ENCODE measurements at places on chromosomes 4 and X.

- no peak for DNase-seq
Observed at GRCh38 chr4:3436798-3437581, 4.8 kb upstream of the HGFAC start.

DNA sequence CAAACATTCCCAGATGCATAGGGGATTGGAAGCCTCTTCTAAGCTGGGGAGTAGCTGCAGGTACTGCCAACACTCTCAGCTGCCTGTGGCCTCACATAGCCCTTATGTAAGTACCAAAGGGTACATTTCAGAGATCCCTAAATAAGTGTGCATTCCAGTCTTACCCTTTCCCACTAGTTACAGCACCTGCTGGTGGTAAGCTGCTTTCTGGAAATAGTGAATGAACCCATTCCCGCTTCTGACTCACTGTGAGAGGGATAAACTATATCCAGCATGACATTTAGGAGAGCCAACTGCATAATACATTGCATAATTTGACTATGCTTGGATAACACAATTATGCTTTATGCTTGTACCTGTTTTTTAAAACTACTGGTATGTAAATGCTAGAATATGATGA lies 149.0 kb downstream of the FAM13A start:
- DNase-seq: no peak

GRCh38 chr4:17662694-17663093 lies 48.3 kb downstream of the MED28 start:
- no peak for DNase-seq

DNA sequence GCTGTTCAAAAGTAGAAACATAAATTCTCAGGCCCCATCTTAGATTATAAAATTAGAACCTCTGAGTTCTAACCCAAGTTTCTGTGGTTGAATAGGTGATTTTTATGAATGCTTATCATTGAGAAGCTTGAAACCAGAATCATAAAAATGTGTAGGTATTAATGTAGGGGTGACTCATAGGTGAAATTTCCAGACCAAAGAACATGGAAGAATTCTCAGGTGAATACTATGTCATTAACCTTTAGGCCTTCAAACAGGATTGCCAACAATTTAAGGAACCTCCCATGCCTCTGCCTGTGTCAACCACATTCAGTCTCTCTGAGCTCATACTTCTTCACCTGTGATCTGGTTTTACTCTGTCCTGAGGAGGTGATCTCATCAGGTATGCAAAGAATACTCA lies 177.8 kb downstream of the NPFFR2 start:
- no peak for DNase-seq

DNA sequence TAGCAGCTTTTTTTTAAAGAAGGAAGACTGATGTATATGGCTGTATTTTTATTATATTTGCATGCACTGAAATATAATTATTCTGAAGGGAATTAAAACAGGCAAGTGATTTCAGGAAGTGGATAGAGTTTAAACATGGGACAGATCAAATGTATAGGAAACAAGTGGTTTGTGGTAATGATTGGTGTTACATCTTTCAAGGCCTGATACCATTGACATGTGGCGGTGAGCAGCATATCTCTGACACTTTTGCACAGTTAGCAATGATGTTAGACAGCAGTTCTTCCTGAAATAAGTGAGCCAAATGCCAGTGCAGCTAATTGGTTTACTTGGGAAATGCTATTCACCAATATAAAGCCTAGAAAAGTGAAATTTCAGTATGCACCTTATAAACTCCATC lies 272.1 kb downstream of the RPA4 start:
- no peak for DNase-seq

- DNase-seq: no peak
Observed at GRCh38 chrX:119206203-119206602, 29.9 kb upstream of the PGRMC1 start.

- no peak for DNase-seq
Observed at GRCh38 chrX:148495176-148495575, 5.2 kb upstream of the AFF2 start.

GRCh38 chr4:62881901-62882300 lies 1527.3 kb downstream of the TECRL start:
- DNase-seq: no peak

- DNase-seq: no peak
Observed at GRCh38 chr4:141133999-141134995, 1.0 kb upstream of the RNF150 start.

- DNase-seq: no peak
Observed at GRCh38 chrX:93741811-93742210, 67.8 kb downstream of the FAM133A start.

DNA sequence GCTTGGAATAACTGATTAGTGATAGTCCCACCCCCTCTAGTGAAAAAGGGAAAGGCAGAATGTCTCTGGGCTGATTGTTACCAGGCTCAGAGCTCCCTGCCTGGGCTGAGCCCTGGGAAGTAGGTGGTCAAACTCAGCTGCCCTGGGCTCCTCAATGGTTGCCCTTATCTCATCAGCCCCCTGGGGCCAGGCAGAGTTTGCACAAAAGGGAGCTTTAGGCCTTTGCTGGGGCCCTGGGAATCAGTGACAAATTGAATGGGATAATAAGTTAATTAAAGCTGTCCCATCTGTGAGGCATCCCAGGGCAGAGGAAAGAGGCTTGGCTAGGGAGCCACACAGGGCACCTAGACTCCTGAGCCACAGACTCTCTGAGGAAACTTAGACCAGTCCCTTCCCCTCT lies 89.0 kb downstream of the EFNB1 start:
- no peak for DNase-seq

- no peak for DNase-seq
Observed at GRCh38 chrX:68940601-68941000, 111.8 kb downstream of the EFNB1 start.

DNA sequence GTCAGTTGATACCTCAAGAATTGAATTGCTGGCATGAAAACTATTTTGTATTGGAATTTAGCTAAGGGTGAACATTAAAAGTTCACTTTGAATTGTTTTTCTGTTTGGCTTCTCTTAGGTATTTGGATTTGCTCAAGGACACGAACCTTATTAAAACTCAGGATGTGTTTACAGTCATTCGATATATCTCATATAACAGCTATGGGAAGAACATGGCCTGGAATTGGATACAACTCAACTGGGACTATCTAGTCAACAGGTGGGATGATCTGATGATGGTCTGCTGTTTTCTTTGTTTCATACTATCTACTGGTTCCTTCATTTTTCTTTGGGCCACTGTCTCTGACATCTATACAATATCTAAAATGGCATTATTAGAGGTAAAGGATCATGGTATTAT lies 69.7 kb downstream of the PITX2 start:
- no peak for DNase-seq

- DNase-seq: peak; percentile 32
Observed at GRCh38 chr4:13483768-13484121, 395 bp downstream of the RAB28 start.

GRCh38 chr4:11720292-11720691 lies 291.6 kb upstream of the HS3ST1 start:
- DNase-seq: peak; percentile 9

- DNase-seq: no peak
Observed at GRCh38 chr4:168218645-168219044, 99.9 kb downstream of the DDX60 start.
